RCC 7860 (cell line): ENCODE measurements at places on chromosomes 7 and 10.

GRCh38 chr10:28946479-28946878, 269.2 kb downstream of the BAMBI start:
- DNase-seq = peak; percentile 13

GRCh38 chr7:124996778-124997177, 67.2 kb upstream of the POT1 start:
- DNase-seq = no peak

DNA sequence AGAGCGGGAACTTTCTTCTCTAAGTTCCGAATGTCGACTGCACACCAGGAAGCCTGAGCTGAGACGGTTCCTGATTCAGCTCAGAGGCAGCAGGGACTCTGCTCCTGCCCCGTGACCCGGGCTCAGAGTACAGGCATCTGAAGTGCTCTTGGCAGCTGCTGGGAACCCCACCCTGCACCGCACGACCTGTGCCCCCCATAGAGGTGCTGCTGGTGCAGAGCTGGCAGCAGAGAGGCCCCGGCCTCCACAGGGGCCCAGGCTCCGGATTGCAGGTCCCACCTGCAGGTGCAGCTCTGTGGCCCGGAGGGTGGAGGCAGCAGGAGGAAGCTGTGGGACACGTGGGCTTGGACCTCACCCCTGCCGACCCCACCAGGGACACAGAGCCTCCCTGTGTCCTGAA, 39.5 kb upstream of the ADGRA1 start:
- no peak for DNase-seq

GRCh38 chr10:124283215-124283948, 135.3 kb downstream of the OAT start:
- DNase-seq = no peak

- no peak for DNase-seq
Measured at GRCh38 chr7:18684916-18685315, 189.4 kb downstream of the HDAC9 start.

DNA sequence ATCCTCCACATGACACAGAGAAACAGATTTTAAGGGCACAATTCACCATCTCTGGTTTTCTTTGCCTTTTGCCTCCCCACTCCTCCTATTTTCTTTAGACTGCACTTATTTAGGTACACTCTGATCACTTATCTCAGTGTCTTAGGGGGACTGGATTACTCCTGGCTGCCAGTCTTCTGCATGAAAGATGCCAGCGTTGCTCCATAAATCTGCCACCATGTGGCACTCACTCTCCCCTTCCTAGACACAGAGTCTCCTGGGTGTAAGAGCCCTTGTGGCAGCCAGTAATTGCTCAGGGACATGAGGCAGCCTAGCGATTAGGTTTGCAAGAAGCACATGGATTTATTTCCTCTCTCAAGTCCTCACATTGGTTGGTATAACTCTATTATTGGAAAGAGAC, 34.5 kb upstream of the RBM20 start:
- peak; percentile 22 for DNase-seq

DNA sequence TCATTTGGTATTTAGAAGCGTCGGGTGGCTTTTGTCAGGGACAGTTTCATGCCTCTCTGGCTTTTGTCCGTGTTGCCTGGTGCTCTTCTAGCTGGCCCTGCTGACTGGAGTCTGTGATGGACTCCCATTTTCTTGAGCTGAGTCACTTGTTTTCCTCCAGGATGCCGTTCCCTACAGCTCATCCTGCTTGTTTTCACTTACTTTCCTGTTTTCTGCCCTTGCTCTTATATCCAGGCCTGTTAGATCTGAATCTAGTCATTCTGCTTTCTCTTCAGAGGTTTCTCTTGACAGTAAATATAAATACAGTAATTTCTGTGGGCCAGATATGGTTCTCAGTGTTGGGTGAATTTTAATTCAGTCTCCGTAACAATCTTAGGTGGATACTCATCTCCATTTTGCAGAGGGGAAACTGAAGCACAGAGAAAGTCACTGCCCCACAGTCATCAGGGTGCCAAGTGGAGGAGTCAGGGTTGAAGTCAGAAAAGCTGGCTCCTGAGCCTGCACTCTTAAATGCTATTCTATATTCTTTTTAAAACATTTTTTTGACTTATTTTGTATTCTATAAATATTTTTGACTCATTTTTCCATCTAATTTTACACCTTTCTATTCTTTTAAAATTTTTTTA, 85.4 kb downstream of the CCNY start:
- DNase-seq = peak; percentile 81

- DNase-seq = no peak
Measured at GRCh38 chr10:6423004-6423403, 157.1 kb downstream of the PRKCQ start.

GRCh38 chr10:35795131-35795824, 153.2 kb upstream of the FZD8 start:
- DNase-seq = peak; percentile 68

GRCh38 chr7:116554436-116554835, 29.6 kb downstream of the CAV1 start:
- no peak for DNase-seq

DNA sequence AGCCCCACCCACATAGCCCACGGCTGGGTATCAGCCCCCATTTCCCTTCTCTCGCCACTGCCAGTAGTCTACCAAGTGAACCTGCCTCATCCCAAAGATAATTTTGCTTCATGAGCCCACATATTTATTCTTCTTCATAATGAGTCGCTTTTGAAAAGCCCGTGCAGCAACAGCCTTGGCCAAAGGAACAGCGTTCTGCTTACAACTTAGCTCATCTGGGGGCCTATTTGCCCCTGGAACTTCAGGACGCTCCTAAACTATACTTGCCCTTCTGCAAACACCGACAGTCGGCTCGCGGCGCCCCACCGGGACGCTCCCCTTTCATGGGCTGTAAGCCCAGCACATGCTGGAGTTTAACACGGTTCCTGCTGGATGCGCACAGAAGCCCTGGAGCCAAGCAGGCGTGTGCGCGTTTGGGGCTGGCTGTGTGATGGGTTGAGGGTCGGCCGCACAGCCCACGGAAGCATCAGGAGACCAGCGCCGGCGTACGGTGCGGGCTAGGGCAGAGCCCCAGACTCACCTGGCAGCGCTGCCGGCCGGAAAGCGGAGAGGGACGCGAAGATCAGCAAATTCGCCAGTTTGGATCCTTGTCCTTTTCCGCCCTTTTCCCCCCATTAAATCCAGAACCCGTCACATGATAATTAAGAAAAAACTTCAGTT, 370 bp downstream of the TMEM60 start:
- DNase-seq = no peak

DNA sequence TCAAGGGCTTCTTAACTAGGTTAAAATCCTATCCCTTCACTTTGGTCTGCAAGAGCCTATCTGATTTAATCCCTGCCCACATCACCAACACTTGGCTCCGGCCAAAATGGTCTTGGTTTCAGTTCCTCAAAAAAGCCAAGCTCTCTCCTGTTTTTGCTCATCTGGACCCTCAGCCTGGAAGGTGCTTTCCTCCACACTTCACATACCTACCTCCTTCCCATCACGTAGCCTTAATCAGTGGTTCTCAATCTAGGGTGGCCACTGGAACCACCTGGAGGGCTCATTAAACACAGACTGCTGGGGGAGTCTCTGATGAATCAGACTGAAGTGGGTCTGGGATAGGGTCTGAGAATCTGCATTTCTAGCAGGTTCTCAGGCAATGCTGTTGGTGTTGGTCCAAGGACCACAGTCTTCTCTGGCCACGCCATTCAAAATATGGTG, 227.0 kb upstream of the AOAH start:
- no peak for DNase-seq

- no peak for DNase-seq
Measured at GRCh38 chr10:878333-878759, 53.2 kb downstream of the LARP4B start.

- DNase-seq = no peak
Measured at GRCh38 chr7:77653572-77653971, 42.7 kb upstream of the RSBN1L start.

DNA sequence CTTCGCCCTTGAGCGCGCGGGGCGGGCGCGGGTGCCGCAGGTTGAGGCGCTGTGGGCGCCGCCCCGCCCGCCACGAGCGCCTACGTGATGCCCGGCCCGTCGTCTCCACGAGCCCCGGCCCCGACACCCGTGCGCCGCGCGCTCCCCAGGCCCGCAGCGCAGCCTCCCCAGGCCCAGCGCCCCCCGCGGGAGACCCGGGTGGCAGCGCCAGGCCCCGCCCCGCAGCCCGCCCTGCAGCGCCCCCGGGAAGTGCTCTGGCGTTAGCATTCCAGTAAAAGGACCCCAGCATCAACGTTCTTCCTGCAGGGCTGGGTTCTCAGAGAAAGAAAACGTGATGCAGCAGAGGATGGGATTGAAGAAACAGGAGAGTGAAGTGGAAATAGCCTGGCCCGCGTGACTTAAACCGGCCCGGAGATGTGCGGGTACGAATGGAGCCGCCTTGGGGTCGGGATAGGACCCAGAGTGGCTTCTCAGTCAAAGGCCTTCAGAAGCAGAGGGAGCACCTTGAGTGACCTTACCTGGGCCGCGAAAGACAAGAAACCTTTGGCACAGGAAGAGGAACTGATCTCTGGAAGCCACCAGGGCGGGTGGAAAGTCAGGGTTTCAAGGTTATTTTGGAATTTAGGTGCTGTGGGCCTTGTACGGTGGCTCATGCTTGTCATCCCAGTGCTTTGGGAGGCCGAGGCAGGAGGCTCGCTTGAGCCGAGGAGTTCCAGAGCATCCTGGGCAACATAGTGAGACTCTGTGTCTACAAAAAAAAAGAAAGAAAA, 1.8 kb downstream of the PFKP start:
- no peak for DNase-seq

- DNase-seq = peak; percentile 84
Measured at GRCh38 chr7:94297397-94297838, 97.3 kb upstream of the COL1A2 start.

DNA sequence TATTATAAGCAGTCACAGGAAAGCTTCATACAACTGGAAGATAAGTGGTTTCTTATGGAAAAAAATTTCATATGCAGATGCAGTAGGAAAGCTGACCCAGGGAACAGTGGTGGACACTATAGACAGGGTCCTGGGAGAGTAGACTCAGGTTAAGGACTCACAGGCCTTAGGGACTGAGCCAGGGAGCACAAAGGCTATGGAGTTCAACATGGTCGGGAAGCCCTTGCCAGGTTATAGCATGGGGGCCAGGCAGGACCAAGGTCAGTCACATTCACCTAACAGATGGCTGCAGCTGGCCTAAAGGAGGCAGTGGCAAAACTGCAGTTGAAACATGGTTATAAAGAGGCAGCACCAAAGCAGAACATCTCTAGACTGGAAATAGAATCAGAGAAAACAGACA, 54.9 kb upstream of the UNC5B start:
- DNase-seq = no peak

DNA sequence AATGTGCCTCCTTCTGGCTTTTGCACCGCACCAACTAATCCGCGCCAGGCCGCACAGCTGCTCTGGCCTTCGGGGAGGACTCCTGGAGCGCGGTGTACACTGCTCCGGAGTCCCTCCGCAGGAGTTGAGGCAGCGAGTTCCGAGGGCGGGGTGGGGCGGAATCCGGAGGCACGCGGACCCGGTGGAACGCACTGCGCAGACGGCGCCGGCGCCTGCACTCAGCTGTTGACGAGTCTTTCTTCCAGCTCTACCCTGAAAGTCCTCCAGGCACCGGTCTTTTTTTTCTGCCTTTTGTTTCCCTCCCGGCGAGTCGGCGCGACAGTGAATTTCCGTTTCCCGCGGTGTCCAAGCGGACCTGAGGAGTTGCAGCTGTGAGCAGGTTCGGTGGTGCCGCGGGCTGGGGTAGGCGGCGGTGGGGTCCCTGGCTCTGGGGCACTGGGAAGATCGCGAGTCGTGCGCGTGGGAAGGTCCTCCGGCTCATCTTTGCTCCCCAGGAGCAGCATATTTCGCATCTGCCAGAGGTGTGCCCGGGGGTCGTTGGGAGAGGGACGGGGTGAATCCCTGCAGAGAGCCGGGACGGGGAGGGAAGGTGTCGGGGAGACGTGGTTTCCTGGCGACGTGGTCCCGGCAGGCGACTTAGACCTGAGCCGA, 44.1 kb downstream of the SFTPD start:
- peak; percentile 29 for DNase-seq

DNA sequence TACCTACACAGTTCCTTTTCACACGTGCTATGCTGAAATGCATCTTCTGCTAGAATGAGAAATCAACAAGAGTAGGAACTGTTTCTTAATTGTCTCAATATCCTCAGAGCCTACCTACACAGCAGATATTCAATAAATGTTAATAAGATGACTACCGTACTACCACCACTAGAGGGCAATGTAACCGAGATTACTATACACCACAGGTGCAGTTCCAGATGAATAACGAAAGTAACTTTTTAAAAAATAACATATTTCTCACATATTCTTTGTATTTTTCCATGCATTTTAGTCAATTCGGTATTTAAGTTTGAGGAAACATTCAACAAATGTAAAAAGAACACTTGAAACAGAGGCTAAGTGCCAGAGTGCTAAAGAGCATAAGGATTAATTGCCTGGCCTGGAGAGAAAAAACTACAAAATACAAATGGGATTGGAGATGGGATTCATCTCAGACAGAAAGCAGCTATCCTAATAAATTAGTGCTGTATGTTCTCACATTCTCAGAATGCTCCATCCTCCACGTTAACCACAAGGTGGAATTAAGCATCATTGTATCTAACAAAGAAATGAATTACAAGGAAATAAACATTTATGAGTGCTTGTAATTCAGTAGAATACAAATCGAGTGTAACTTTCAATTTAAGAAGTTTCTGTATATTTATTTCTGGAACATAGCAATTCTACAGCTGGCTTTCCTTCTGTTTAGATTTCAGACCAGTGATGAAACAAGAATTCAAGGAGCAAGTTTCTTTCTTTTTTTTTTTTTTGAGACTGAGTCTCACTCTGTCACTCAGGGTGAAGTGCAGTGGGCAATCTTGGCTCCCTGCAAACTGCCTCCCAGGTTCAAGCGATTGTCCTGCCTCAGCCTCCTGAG, 20.3 kb upstream of the HECTD2 start:
- peak; percentile 52 for DNase-seq

DNA sequence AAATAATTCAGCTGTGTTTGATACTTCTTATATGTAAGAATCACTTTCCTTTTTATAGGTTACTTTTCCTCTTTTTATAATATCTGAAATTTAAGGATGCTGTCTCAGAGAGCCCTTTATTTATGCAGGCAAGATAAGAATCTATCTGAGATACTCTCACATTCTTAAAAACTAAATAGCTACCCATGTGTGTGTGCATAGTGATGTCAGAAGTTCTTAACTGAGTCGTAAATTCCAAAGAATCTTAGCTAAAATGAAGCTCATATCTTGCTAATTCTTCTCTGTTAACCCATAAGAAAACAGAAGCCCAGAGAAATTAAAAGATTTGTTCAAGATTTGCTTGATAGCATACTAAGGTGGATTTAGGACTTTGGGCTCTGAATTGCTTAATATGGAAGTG, 118.5 kb downstream of the PCDH15 start:
- no peak for DNase-seq

DNA sequence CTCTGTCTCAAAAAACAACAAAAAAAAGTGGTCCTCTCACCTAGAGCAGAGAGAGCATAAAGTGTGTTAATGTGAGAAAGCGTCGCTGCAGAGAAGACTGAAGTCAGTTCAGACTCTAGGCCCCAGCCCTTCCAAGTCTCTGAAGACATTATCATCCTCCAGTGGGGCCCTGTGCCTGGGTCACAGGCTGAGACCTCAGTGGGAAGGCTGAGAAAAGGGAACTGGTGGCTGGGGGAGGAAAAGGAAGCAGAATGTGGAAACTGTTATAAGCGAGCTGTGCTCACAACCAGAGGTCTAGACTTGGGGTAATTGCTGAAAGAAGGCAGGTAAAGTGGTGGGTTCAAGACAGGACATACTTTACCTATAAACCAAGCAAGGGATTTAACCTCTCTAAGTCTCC, 4.9 kb upstream of the RRP12 start:
- DNase-seq = no peak

GRCh38 chr10:79153745-79154144, 85.0 kb downstream of the ZMIZ1 start:
- DNase-seq = peak; percentile 80
